ENCODE measurements at places on chromosomes 5 and 9.

GRCh38 chr5:139814191-139814601 is 18.6 kb downstream of the PSD2 start:
- no peak for DNase-seq

GRCh38 chr9:133845440-133845839 is 107.3 kb upstream of the SARDH start:
- DNase-seq = peak; percentile 15

DNA sequence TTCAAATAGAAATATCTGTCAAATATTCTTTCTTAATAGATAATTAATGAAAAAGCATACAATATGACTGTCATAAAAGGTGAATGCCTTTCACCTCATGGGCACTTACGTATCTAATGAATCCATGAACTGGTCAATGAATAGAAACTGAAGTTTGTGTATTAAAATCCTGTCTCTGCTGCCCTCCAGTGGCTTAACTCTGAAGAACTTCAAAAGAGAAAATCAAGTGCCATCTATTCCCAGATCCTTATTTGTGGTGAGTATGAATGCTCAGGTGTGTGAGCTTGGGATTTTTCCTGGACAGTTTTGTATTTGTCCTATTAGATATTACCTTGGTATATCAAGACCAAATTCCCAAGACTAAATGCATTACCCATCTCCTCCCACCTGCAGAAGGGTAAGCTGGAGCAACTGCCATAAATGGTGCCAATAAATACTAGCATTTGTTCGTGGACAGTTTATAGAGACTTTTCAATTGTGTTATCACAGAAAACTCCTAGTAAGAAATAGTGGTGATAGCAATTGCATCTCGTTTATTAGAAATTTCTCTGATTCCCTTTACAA is 44.0 kb upstream of the SVEP1 start:
- DNase-seq = peak; percentile 14

GRCh38 chr9:6870149-6870548 is 112.4 kb downstream of the KDM4C start:
- DNase-seq = no peak

Measured in CD4-positive, alpha-beta T cell treated with Interleukin-10 for 1 hour (primary cell).